ENCODE measurements at places on chromosomes 16 and 17.

- no peak for DNase-seq
Observed at GRCh38 chr16:84594725-84595038, 23.2 kb downstream of the COTL1 start.

GRCh38 chr16:77430787-77431585, 3.8 kb downstream of the ADAMTS18 start:
- no peak for DNase-seq

DNA sequence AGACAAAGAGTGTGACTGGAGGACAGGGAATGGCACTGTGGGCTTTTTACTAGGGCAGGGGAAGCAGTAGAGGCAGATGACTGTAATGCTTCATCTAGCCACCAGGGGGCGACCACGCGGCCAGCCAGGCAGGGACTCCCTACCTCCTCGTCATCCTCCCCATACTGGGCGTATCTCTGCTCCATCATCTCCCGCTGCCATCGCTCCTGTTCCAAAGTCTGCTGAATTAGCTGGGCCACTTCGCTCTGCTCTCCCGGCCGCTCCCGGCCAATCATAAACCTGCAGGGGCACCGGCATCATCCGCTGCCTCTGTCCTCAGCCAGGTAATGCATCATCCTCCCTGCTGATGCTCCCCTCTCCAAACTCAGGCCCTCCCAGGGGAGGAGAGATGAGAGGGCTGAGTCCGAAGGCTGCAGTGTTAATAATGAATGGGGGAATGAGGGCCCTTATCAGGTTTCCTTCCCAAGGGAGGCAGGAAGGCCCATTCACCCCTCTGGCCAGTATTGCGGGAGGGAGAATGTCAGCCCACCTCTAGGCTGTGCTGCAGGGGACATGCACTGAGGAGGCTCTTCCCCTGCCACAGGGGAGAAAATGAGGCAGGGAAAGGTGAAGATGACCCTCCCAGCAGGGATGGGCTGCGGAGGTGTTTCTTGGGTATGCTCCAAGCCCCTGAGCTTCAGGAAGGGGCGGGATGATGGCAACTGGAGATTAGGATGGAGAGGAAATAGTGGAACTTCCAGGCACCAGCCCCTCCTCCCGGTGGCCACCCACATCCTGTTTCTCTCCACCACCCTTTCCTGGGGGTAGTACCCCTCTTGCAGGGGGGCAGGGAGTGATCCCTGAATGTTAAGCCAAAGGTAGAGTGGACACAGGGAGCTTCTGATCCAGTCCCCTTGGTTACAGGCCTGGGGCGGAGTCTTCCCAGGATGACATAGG, 10.3 kb upstream of the SAMD14 start:
- no peak for DNase-seq

GRCh38 chr17:81309140-81309858, 14.2 kb upstream of the SLC38A10 start:
- no peak for DNase-seq

DNA sequence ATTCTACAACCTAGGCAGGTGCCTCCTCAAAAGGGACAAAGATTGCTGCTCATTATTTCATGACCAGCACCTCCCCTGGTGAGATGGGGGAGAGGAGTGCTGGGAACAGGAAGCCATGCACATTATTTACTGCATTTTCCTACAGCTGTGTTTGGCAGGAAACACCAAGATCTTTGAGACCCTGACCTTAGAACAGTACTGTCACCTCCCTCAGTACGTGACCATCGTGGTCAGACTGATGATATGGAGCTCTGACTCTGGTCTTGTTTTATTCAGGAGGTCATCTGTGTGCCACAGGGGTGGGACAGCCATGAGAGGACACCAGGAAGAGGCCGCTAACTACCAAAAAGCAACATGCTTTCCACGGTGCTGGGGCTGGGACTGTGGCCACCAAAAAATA, 37.4 kb downstream of the USP22 start:
- no peak for DNase-seq

- DNase-seq = no peak
Observed at GRCh38 chr17:65553009-65553645, 8.3 kb downstream of the AXIN2 start.

DNA sequence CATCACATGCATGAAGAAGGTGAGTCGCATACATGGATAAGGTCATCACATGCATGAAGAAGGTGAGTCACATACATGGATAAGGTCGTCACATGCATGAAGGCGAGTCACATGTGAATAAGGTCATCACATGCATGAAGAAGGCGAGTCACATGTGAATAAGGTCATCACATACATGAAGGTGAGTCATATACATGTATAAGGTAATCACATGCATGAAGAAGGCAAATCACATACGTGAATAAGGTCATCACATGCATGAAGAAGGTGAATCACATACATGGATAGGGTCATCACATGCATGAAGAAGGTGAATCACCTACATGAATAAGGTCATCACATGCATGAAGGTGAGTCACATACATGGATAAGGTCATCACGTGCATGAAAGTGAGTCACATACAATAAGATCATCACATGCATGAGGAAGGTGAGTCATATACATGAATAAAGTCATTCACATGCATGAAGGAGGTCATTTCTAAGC, 105.1 kb upstream of the SDK2 start:
- no peak for DNase-seq

- no peak for DNase-seq
Observed at GRCh38 chr16:53805113-53805512, 101.2 kb downstream of the FTO start.

GRCh38 chr17:82396601-82397435, 21.3 kb upstream of the HEXD start:
- DNase-seq = no peak

DNA sequence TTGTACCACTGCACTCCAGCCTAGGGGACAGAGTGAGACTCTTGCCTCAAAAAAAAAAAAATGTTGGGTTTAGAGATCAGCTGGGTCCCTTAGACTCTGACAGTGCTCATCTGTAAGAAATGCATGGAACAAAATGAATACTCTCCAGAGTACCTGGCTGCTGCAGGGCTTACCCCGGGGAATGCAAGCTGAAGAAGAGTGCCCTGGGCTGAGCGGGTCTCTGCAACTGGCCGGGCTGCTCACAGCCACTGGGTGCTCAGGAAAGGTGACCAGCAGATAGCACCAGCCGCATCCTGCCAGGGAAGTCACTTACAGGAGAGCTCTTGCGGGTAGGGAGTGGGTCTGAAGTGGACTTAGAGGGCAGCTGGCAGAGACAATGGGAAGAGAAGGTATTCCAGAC, 82.1 kb downstream of the GAS7 start:
- DNase-seq = no peak
